Stimulated activated CD8-positive, alpha-beta memory T cell treated with anti-CD3 and anti-CD28 coated beads, Interleukin-7, amount 100 ng/mL, for 1 hour (primary cell): ENCODE measurements at places on chromosomes 2 and 18.

GRCh38 chr2:54575379-54575888 is 119.3 kb downstream of the SPTBN1 start:
- no peak for DNase-seq

DNA sequence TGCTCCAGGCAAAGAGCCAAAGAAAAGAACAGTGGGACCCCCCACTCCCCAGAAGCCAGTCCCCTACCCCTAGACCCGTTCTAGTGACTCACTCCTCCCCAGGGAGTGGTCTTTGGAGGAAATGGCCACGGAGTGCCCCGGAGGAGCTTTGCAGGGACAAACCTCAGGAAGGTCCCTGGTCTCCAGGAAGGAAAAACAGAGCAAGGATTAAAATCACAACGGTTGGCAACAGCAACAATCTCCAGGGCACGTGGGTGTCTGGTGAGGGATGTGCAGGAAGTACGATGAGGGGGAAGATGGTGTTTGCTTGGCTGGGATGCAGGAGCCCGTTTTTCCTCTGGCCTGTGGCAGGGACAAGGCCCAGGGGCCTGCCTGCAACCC is 135.0 kb downstream of the SMAD2 start:
- DNase-seq, result no peak

GRCh38 chr2:60353863-60354262 is 199.6 kb downstream of the BCL11A start:
- DNase-seq, result no peak

DNA sequence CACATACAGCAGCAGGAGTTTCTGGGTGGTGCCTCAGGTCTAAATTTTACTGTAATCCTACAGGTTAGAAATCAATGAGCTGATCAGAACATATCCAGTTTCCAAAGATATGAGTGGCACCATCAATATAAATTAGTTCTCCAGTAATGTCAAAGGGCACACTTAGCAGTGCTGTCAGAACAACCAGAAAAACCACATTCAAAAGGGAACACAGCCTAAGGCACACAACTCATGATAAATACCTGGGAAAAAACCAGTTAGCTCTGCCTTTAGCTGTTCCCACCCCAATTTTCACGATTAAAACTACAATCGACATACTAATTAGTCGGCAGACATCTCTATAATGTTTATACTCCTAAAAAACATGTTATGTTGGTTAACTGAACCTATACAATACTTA is 31.5 kb downstream of the ATP8B1 start:
- DNase-seq, result no peak

- DNase-seq, result no peak
Measured at GRCh38 chr2:106885971-106886915, at the start of gene ST6GAL2. Gene ST6GAL2, minus strand, starts transcription at chr2:106886167. Its CDS starts 42,190 bp downstream, at chr2:106843977.

GRCh38 chr2:146108993-146109392 is 1589.1 kb upstream of the ZEB2 start:
- DNase-seq, result no peak
